ENCODE measurements at places on chromosomes 3 and 15.

GRCh38 chr3:64708456-64708855, 20.7 kb upstream of the ADAMTS9 start:
- H3K4me1 ChIP-seq = no peaks in the 10 kb centered on the region
- no peak for DNase-seq
- H3K36me3 ChIP-seq = no peaks in the 10 kb centered on the region
- no peaks in the 10 kb centered on the region for H3K27me3 ChIP-seq

GRCh38 chr3:187741403-187742350, 3.6 kb downstream of the BCL6 start:
- H3K27ac ChIP-seq = peak overlapping the region; percentile 99
- peak; percentile 86 for DNase-seq
- peaks cover 38% of the 10 kb centered on the region for H3K4me1 ChIP-seq
- no peaks in the 10 kb centered on the region for H3K27me3 ChIP-seq
- peaks cover 22% of the 10 kb centered on the region for H3K36me3 ChIP-seq
- peak overlapping the region; percentile 90 for H3K4me3 ChIP-seq

DNA sequence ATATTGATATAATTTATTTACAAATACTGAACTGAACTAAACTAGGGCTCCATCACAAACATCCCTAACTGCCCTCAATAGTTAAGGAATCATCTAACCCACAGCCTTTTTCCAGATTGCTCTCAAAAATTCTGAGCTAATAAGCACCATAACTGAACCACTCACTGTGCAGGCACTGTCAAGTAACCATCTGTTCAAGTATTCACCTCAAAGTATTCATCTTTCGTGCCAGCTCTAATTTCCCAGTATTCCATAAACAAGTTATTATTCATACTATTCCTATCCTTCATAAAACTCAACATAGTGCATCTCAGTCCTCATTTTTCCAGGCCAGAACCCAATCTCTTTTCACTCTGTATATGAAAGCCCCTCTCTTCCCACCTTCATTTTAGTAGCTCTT, 41.1 kb downstream of the THBS1 start:
- H3K27me3 ChIP-seq = no peaks in the 10 kb centered on the region
- peaks cover 11% of the 10 kb centered on the region for H3K36me3 ChIP-seq
- no peak overlapping the region for H3K4me3 ChIP-seq
- peaks cover 50% of the 10 kb centered on the region for H3K4me1 ChIP-seq

- H3K27me3 ChIP-seq = no peaks in the 10 kb centered on the region
- DNase-seq = no peak
- H3K4me3 ChIP-seq = no peak overlapping the region
- H3K27ac ChIP-seq = no peak overlapping the region
- H3K4me1 ChIP-seq = peaks cover 17% of the 10 kb centered on the region
- peaks cover 23% of the 10 kb centered on the region for H3K36me3 ChIP-seq
Measured at GRCh38 chr3:16455966-16456365, 57.5 kb downstream of the RFTN1 start.

- H3K27ac ChIP-seq = no peak overlapping the region
- peaks cover 41% of the 10 kb centered on the region for H3K36me3 ChIP-seq
- no peak for DNase-seq
- no peaks in the 10 kb centered on the region for H3K4me1 ChIP-seq
- no peaks in the 10 kb centered on the region for H3K27me3 ChIP-seq
Measured at GRCh38 chr3:149860881-149861280, 47.9 kb downstream of the RNF13 start.

DNA sequence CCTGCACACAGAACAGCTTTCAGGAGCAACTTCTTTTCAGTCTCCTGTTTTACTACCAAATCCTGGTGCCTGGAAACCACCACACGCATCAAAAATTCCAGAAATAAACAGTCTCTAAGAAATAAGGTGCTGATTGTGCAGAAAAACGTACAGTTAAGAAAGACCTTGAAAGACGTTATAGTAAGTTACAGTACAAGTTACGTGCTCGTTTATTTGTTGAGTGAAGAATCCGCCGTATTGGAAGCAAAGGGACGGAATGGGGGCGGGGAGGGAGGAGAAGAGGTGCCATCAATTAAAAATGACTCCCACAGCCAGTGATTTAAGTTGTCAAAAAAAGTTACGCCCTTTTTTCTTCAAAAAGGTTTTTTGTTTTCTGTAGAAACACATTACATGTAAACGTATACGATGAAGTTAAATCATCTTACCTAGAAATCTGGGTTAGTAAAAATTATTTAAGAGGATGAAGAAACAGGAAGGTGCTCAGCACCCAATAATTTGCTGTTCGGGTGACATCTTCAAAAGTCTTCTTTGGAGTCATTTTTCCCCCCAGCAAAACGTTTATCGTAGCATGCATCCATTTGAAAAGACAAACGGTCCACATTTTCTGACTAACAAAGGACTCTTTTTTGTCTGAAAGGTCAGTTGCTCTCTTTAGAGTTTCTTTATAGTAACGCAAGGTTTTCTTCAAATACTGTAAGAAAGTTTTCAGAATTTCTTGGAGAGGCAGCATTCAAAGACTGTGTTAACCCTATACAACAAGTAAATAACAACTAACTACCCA, 782 bp upstream of the UACA start:
- peak; percentile 10 for DNase-seq
- peaks cover 36% of the 10 kb centered on the region for H3K27me3 ChIP-seq
- peaks cover 12% of the 10 kb centered on the region for H3K4me1 ChIP-seq
- no peaks in the 10 kb centered on the region for H3K36me3 ChIP-seq
- H3K4me3 ChIP-seq = peak overlapping the region; percentile 76

DNA sequence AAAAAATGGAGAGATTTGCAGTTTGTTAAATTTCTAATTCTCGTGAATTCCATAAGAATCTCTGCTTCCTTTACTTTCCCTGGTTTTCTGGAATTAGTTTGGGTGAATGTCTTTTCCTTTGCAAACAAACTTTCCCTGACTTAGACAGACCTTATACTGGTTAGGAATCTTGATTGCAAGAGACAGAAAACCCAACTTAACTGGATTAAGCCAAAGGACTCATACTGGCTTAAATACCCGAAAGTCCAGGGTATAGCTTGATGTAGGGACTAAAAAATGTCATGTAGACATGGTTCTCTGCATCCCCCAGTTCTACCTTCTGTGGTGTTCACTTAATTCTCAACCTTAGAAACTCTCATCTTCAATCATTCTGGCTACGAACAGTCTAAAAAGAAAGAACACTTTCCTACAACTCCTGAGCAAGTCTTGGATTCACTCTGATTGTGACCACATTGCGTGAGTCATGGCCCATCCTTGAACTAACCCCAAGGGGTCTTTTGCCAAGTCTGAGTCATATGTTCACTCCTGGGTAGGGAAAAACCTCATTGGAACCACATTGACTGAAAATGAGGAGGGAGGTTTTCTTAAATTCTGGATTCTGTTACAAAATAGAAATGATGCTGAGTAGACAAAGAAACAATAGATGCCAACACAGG, 136.0 kb upstream of the DAZL start:
- H3K36me3 ChIP-seq = peaks cover 3% of the 10 kb centered on the region
- H3K4me1 ChIP-seq = peaks cover 6% of the 10 kb centered on the region
- peak; percentile 38 for DNase-seq
- no peak overlapping the region for H3K27ac ChIP-seq
- no peak overlapping the region for H3K4me3 ChIP-seq
- peaks cover 2% of the 10 kb centered on the region for H3K27me3 ChIP-seq

GRCh38 chr3:122993124-122993978, 34.2 kb downstream of the SEMA5B start:
- peaks cover 14% of the 10 kb centered on the region for H3K27me3 ChIP-seq
- DNase-seq = no peak
- H3K36me3 ChIP-seq = no peaks in the 10 kb centered on the region
- H3K4me1 ChIP-seq = no peaks in the 10 kb centered on the region

- peaks cover 15% of the 10 kb centered on the region for H3K27me3 ChIP-seq
- no peaks in the 10 kb centered on the region for H3K36me3 ChIP-seq
- H3K27ac ChIP-seq = no peak overlapping the region
- no peak for DNase-seq
- no peaks in the 10 kb centered on the region for H3K4me1 ChIP-seq
- no peak overlapping the region for H3K4me3 ChIP-seq
Measured at GRCh38 chr3:124248471-124249028, 256.6 kb upstream of the ROPN1 start.

GRCh38 chr3:77247061-77247460, 207.2 kb downstream of the ROBO2 start:
- no peak overlapping the region for H3K27ac ChIP-seq
- H3K36me3 ChIP-seq = no peaks in the 10 kb centered on the region
- DNase-seq = no peak
- no peaks in the 10 kb centered on the region for H3K27me3 ChIP-seq
- no peak overlapping the region for H3K4me3 ChIP-seq

DNA sequence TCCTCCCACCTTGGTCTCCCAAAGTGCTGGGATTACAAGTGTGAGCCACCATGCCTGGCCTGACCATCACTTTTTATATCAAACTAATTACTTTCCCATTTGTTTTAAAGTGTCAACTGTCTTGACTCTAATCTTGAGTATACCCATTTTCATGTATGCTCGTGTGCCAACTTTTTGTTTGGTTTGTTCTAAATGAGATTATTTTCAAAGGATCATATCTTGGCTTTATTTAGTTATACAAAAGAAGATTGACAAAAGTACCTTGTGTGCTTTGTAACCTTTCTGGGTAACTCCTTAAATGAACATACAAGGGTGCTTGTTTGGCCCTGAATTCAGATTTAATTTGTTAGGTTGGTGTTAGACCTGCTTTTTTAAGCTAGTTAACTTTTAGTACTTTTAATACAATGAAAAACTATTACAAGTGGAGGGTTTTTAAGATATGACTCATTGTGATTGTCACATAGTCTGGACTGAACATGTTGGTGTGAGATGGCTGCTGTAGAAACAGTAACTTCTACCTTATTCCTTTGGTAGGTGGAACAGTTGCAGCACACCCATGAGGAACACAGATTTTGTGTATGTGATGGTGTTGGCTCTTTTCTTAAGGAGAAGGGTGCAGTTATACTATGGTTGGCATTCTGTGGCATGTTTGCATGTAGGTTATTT, 10.7 kb downstream of the KIF23 start:
- DNase-seq = no peak
- no peaks in the 10 kb centered on the region for H3K27me3 ChIP-seq
- H3K27ac ChIP-seq = no peak overlapping the region

- H3K27me3 ChIP-seq = no peaks in the 10 kb centered on the region
- H3K4me1 ChIP-seq = peaks cover 48% of the 10 kb centered on the region
- DNase-seq = no peak
- H3K4me3 ChIP-seq = no peak overlapping the region
- peak overlapping the region; percentile 8 for H3K27ac ChIP-seq
Measured at GRCh38 chr15:101646672-101647071, 5.5 kb downstream of the TM2D3 start.

- H3K4me3 ChIP-seq = no peak overlapping the region
- H3K27ac ChIP-seq = no peak overlapping the region
- no peaks in the 10 kb centered on the region for H3K27me3 ChIP-seq
- H3K36me3 ChIP-seq = no peaks in the 10 kb centered on the region
- H3K4me1 ChIP-seq = no peaks in the 10 kb centered on the region
- DNase-seq = no peak
Measured at GRCh38 chr3:166810741-166811445, 569.2 kb downstream of the ZBBX start.

GRCh38 chr3:156843071-156843808, 17.1 kb downstream of the LEKR1 start:
- DNase-seq = no peak
- no peak overlapping the region for H3K27ac ChIP-seq
- peaks cover 2% of the 10 kb centered on the region for H3K27me3 ChIP-seq
- no peaks in the 10 kb centered on the region for H3K4me1 ChIP-seq

DNA sequence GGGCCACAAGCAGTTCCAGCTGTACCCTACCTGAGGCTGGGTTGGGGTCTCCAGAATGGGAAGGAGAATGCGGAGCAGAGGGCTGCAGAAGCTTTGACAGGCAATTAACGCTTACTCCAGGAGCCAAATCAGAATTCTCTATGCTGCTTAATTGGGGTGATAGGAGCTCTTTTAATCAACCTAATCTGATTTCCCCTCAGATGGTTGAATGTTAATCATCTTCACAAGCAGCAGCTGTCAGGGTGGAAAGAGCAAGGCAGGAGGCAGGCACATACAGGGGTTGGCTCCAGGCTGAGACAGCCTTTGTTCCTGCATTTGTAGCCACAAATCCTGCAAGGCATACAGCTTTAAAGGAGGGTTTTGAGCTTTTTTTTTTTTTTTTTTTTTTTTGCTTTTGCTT, 2.6 kb downstream of the CILP start:
- peaks cover 3% of the 10 kb centered on the region for H3K4me1 ChIP-seq
- H3K27me3 ChIP-seq = peaks cover 1% of the 10 kb centered on the region
- no peak overlapping the region for H3K27ac ChIP-seq
- no peak for DNase-seq
- no peak overlapping the region for H3K4me3 ChIP-seq

DNA sequence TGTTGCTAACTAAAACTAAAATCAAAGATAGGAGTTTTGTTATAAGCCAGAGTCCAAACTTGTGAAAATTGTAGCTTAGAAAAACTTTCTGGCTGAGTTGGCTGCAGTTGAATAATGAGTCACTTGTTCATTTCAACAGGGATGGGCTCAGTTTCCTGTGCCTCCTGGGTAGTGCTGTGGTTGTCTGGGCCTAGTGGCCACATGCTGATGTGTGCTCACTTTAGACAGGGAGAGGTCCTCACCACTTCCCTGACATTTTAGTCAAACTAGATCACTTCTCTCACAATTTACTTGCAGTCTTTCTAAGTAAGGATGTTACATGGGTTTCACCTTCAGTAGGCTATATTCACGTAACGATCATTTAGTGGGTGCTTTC, 6.3 kb upstream of the UBE2Q2 start:
- peaks cover 1% of the 10 kb centered on the region for H3K4me1 ChIP-seq
- no peaks in the 10 kb centered on the region for H3K36me3 ChIP-seq
- no peak overlapping the region for H3K4me3 ChIP-seq
- peaks cover 3% of the 10 kb centered on the region for H3K27me3 ChIP-seq
- H3K27ac ChIP-seq = no peak overlapping the region

DNA sequence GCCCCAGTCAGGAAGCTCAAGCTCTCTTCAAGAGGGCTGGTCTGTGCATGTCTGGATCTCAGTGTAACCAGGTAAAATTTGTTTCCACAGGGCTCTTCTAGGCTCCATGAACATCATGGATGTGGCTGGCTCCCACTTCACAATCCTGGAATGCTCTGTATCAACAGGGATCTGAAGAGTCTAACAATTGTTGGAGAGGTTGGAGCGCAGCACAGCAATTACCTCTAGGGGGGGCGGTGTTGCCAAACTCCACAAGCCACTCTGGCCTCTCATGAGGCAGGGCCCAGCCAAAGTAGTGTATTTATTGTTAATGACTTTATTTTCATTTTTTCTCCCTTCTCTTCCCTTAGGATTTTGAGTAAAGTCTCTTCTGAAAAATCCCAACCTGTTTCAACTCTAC, 6.1 kb upstream of the EIF2B5 start:
- no peaks in the 10 kb centered on the region for H3K27me3 ChIP-seq
- no peak overlapping the region for H3K27ac ChIP-seq
- H3K4me1 ChIP-seq = peaks cover 13% of the 10 kb centered on the region
- H3K4me3 ChIP-seq = no peak overlapping the region

- peaks cover 64% of the 10 kb centered on the region for H3K4me1 ChIP-seq
- H3K4me3 ChIP-seq = no peak overlapping the region
- peak overlapping the region; percentile 80 for H3K27ac ChIP-seq
- DNase-seq = peak; percentile 91
- peaks cover 59% of the 10 kb centered on the region for H3K36me3 ChIP-seq
Measured at GRCh38 chr3:16319307-16319706, 54.3 kb downstream of the OXNAD1 start.

GRCh38 chr3:161274691-161275298, 53.7 kb downstream of the NMD3 start:
- no peak overlapping the region for H3K4me3 ChIP-seq
- peak; percentile 40 for DNase-seq
- H3K4me1 ChIP-seq = no peaks in the 10 kb centered on the region
- H3K36me3 ChIP-seq = peaks cover 27% of the 10 kb centered on the region

Data from activated CD4-positive, alpha-beta memory T cell treated with anti-CD3 and anti-CD28 coated beads for 36 hours (primary cell).